GM20000 (cell line): ENCODE measurements at places on chromosomes 5 and 9.

GRCh38 chr5:51302343-51302742, 80.9 kb upstream of the ISL1 start:
- no peak for DNase-seq

DNA sequence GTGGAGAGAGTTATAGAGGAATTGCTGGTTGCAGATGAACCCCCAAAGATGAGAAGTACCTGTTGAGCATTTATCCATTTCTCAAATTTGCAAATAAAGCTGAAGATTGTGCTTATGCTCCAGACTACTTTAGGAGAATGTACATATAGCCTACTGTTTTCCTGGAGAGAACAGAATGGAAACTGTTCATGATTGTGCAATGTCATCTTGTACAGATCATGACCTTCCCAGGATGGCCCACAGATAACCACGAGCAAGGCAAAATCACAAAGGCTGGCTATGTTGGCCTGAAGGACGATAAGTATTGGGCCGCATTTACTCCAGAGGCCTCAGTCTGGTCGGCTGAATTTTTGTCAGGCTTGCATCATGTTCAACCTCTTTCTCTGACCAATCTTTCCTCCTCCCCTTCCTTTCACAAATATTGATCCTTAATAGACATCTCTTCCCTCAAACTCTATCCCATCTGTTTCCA, 28.5 kb upstream of the RICTOR start:
- DNase-seq = no peak

- no peak for DNase-seq
Measured at GRCh38 chr9:90176901-90177300, 465.7 kb downstream of the DIRAS2 start.

DNA sequence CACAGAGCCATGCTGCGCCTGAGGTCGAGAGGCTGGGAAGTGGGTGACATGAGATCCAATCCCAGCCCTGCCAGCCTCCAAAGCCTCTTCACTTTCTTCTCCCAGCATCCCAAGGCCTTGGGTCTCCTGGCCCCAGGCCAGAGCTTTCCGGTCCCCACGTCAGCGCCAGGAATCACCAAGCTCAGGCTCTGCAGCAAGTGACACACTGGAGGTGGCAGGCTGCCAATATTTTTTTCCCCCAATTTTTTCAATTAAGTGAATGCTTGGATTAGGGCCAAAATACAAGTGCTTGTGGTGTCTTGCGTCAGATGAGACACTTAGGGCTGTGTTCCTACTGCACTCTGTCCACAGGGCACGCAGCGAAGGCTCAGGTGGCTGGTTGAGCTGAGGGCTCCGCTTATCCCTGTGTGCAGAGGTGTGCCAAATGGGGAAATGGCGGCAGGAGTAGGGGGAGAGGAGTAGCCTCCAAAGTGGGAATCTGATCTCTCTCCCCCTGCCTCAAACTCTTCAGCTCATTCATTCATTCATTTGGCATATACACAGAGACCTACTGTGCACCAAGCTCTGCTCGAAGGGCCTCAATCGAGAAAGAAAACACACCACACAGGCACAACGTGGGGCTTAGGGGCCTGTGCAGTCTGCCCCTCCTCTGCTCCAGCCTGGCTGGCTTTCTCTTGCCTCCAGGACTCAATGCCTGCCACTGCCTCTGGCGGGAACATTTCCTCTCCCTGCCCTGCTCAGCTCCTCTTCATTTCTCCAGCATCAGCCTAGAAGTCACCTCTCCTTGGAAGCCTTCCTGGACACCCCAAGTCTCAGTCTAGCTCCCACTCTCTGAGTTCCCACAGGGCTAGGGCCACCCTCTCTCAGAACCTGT, 16.6 kb downstream of the SH3PXD2B start:
- DNase-seq = no peak

- no peak for DNase-seq
Measured at GRCh38 chr5:12016159-12016746, 112.0 kb upstream of the CTNND2 start.

DNA sequence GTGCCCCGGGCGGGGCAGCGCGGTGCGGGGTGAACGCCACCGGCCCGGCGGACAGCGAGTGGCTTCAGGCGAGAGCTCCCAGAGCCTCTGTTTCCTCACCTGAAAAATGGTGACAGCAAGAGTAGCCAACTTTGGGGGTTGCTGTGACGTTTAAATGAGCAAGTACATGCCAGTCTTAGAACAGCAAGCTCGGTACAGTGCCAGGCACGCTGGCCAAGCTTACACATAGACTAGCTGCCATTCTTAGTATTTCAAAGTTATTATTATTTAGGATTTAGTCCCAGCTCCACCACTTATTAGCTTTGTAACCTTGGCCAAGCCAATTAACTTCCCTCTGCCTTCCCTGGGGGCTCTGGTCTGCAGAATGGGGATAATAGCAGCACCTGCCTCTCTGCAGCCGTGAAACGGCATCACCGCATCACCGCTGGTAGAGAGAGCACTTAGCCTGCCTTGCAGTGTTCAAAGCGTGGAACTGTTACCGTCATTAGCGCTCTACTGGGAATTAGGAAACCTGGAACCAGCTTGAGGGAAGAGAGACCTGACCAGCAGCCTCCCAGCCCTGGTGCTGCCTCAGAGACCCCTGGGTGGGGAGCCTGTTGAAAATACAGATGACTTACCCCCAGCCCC, at the start of gene C9orf50:
Gene C9orf50 (minus strand): TSS at position 433 of the 627 bp plus-strand sequence. CDS start 527 bp downstream, outside the sequence.
- no peak for DNase-seq

- DNase-seq = no peak
Measured at GRCh38 chr9:68498816-68499215, 41.9 kb downstream of the TMEM252 start.

DNA sequence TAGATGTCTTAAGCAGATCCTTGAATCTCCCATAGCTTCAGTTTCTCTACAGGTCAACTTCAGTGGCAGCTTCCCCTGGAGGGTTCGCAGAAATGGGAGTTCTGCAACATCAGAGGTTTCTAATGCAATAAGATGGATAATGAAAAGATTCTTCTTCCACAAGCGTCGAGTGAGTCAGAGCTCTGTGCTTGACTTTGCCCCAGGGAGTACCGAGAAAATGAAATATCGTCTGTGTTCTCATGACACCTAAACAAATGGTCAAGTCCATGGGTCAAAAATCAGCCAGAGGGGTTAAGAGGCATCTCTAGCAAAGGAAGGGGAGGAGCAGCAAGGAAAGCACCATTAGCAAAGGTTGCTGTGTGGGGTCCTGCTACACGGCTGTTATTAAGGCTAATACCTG, 3.2 kb upstream of the ADRA1B start:
- DNase-seq = no peak
